ENCODE measurements at places on chromosomes 4 and X.
A peak's percentile ranks its signal among the peaks of the same experiment; 100 is the strongest.

DNA sequence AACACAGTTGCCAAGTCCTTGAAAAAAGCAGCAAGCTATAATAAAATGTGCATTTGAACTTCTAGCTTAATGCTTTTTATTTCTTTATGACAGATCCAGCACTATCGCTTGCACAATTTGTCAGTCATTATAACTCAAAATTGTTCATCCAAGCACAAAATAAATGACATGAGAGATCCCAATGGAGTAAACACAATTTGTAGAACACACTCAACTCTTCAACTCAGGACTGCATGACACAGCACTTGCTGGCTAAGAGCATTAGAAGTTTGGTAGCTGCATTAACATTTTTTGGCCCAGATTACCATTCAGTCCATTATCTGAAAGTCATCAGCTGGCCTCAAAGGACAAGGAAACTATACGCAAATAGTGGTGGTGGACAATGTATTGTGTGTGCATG lies 530.1 kb downstream of the INPP4B start:
- DNase-seq = no peak
- no peaks in the 10 kb centered on the region for H3K27me3 ChIP-seq
- H3K36me3 ChIP-seq = peaks cover 16% of the 10 kb centered on the region
- H3K27ac ChIP-seq = no peak overlapping the region
- H3K4me1 ChIP-seq = peaks cover 32% of the 10 kb centered on the region

GRCh38 chr4:5932035-5932568 lies 39.2 kb upstream of the CRMP1 start:
- no peak overlapping the region for H3K4me3 ChIP-seq
- H3K27me3 ChIP-seq = peaks cover 84% of the 10 kb centered on the region
- no peak overlapping the region for H3K27ac ChIP-seq
- H3K36me3 ChIP-seq = no peaks in the 10 kb centered on the region

- no peak overlapping the region for H3K27ac ChIP-seq
- no peaks in the 10 kb centered on the region for H3K4me1 ChIP-seq
- peaks cover 65% of the 10 kb centered on the region for H3K36me3 ChIP-seq
- no peak overlapping the region for H3K4me3 ChIP-seq
- H3K27me3 ChIP-seq = no peaks in the 10 kb centered on the region
- DNase-seq = no peak
These were observed 28.4 kb downstream of the ASMTL start for GRCh38 chrX:1424147-1424851.

GRCh38 chrX:48560056-48560455 lies 14.2 kb upstream of the RBM3 start:
- H3K27ac ChIP-seq = no peak overlapping the region
- DNase-seq = no peak
- no peaks in the 10 kb centered on the region for H3K27me3 ChIP-seq
- H3K36me3 ChIP-seq = peaks cover 21% of the 10 kb centered on the region
- H3K4me3 ChIP-seq = no peak overlapping the region
- peaks cover 5% of the 10 kb centered on the region for H3K4me1 ChIP-seq

- DNase-seq = no peak
- H3K4me3 ChIP-seq = no peak overlapping the region
- H3K27ac ChIP-seq = peak overlapping the region; percentile 50
- no peaks in the 10 kb centered on the region for H3K27me3 ChIP-seq
These were observed 10.4 kb upstream of the PRSS12 start for GRCh38 chr4:118363166-118363565.

- H3K4me3 ChIP-seq = no peak overlapping the region
- no peak for DNase-seq
- peak overlapping the region; percentile 81 for H3K27ac ChIP-seq
- H3K36me3 ChIP-seq = peaks cover 6% of the 10 kb centered on the region
- H3K27me3 ChIP-seq = no peaks in the 10 kb centered on the region
These were observed 22.0 kb downstream of the TBL1X start for GRCh38 chrX:9486786-9487387.

- no peaks in the 10 kb centered on the region for H3K4me1 ChIP-seq
- no peak overlapping the region for H3K27ac ChIP-seq
- H3K27me3 ChIP-seq = no peaks in the 10 kb centered on the region
- H3K36me3 ChIP-seq = peaks cover under 1% of the 10 kb centered on the region
These were observed 155.0 kb downstream of the MSL3 start for GRCh38 chrX:11913001-11913400.

DNA sequence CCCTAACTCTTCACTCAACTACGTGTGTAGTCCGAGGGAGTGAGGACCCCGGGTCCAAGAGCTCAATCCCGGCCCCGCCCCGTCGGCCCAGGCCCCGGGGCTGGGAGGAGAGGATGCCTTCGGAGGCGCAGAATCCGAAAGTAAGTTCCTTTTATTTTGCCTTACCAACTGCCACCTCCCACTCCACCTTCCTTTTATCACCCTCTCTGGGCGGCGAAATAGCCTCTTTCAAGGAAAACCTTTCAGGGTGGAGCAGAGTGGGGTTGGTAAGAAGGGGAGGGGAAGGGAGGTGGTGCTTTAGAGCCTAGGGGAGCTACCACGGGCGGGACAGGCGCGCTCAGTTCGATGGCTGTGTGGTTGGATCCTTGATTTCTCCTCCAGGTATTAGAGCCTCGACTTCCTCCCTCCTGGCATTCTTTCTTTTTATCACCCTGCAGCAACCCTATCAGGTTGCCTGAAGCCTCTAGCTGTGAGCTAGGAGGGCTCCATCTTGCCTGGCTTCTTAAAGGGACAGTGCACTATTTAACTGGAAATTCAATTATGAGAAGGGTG lies 191.2 kb downstream of the RRAGB start:
- no peaks in the 10 kb centered on the region for H3K27me3 ChIP-seq
- peak overlapping the region; percentile 88 for H3K4me3 ChIP-seq
- no peaks in the 10 kb centered on the region for H3K36me3 ChIP-seq
- peaks cover 11% of the 10 kb centered on the region for H3K4me1 ChIP-seq
- no peak for DNase-seq

DNA sequence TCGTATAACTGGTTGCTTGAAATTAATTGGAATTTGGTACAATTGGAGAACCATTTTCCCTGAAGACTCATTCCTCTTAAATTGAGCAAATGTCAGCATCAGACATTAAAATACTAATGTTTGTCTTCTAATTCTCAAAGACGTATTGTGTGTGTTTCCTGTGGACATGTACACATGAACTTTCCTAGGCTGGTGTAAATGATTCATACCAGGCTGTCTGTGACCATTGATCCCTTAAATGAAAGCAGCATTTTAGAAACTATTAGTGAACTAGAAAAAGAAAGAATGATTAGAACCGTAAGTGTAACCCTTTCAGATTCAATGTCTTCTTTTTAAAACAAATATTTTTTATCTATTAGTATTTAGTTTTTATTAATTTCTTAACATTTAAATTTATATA lies 332.9 kb downstream of the PPP3CA start:
- no peaks in the 10 kb centered on the region for H3K36me3 ChIP-seq
- H3K4me1 ChIP-seq = no peaks in the 10 kb centered on the region
- no peaks in the 10 kb centered on the region for H3K27me3 ChIP-seq
- H3K4me3 ChIP-seq = no peak overlapping the region

DNA sequence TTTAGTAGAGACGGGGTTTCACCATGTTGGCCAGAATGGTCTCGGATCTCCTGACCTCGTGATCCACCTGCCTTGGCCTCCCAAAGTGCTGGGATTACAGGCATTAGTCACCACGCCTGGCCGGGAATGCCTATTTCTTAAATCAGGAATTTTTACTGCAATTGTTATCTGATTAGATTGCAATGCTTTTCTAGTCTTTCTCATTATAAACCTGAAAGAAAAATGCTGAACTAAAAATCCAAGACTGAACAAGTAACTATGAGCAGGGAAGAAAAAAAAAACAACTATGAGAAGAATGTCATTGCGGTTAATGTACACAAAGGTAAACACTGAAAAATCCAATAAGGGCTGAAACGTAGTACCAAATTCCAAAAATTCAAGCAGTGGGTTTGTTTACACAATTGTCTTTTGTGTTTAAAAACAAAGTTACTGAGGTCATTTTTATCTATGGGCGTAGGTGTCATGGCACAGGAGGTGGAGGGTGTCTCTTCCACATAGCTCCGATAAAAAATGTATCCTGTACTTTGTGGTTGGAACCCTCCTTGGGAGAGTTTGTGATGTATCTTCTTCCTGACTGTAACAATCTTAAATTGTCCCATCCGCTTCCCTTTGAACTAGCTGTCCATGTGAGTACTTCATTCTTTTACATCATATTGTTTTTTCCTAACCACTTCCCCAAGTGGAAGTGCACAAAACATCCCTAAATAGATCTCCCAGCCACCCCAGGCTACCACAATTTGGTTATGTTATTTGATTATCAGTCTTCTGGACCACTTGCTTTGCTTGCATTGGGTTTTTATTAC lies 11.1 kb upstream of the TMEM156 start:
- no peaks in the 10 kb centered on the region for H3K27me3 ChIP-seq
- peaks cover 34% of the 10 kb centered on the region for H3K4me1 ChIP-seq
- H3K4me3 ChIP-seq = peak overlapping the region; percentile 82
- H3K27ac ChIP-seq = peak overlapping the region; percentile 91
- no peak for DNase-seq

- no peak overlapping the region for H3K4me3 ChIP-seq
- no peaks in the 10 kb centered on the region for H3K4me1 ChIP-seq
- peak; percentile 62 for DNase-seq
- no peak overlapping the region for H3K27ac ChIP-seq
- peaks cover 3% of the 10 kb centered on the region for H3K36me3 ChIP-seq
These were observed 545.2 kb downstream of the C4orf33 start for GRCh38 chr4:129641179-129641578.

GRCh38 chrX:100911731-100912130 lies 17.0 kb downstream of the XKRX start:
- H3K36me3 ChIP-seq = no peaks in the 10 kb centered on the region
- no peaks in the 10 kb centered on the region for H3K27me3 ChIP-seq
- no peak for DNase-seq

GRCh38 chrX:31969714-31970113 lies 897.9 kb upstream of the FTHL17 start:
- no peaks in the 10 kb centered on the region for H3K27me3 ChIP-seq
- DNase-seq = no peak
- no peak overlapping the region for H3K4me3 ChIP-seq
- H3K36me3 ChIP-seq = peaks cover 2% of the 10 kb centered on the region
- peaks cover 1% of the 10 kb centered on the region for H3K4me1 ChIP-seq

DNA sequence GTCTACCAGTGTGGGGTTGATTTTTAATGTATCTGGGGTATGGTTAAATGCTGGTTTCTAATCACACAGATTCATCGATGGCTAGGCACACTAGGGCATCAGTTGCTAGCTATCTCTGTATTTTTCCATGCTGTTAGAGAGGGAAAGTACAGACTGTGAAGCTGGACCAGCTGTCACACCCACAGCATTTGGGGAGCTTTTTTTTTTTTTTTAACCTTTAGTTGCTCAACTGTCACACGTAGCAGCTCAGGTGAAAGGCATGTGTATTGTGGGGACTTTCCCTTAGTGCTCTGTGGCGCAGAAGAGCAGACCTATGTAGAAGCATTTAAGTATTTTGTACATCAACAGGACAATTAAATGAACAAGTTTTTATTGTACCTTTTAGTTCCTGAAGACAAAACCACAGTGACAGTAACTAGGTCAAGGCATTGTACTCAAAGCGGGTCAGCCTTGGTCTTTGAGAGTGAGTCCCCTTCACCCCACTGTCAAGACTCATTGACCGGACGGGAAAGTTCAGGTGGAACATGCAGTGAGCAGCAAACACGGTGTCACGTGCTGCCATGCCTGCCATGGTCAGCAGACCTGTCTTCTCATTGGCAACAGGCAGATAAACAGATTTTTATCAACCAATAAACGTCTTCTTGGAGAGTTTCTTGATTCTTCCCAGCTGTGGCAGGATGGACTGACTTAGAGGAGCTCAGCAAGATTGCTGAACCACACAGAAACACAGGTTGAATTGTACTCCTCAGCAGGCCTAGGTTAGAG lies 65.3 kb downstream of the CASP3 start:
- H3K27ac ChIP-seq = no peak overlapping the region
- no peaks in the 10 kb centered on the region for H3K4me1 ChIP-seq
- H3K4me3 ChIP-seq = no peak overlapping the region
- no peaks in the 10 kb centered on the region for H3K36me3 ChIP-seq

DNA sequence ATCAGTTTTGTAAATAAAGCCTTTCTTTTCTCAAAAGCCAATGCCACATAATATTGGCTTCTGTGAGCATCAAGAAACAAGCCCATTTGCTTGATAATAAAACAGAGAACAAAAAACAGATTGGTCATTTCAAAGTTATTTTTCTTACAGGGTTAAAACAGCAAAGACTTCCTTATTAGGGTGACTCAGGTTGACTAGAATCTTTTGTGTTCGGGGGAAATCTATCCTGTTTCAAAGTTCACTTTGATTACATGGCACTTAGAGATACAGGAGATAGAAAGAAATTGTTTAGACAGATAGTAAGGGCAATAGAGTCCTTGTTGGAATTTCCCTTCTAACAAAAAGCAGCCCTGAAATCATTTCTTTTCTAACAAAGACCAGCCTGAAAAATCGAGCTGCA lies 170.0 kb upstream of the GLRA2 start:
- no peak overlapping the region for H3K27ac ChIP-seq
- no peak overlapping the region for H3K4me3 ChIP-seq
- no peaks in the 10 kb centered on the region for H3K27me3 ChIP-seq

DNA sequence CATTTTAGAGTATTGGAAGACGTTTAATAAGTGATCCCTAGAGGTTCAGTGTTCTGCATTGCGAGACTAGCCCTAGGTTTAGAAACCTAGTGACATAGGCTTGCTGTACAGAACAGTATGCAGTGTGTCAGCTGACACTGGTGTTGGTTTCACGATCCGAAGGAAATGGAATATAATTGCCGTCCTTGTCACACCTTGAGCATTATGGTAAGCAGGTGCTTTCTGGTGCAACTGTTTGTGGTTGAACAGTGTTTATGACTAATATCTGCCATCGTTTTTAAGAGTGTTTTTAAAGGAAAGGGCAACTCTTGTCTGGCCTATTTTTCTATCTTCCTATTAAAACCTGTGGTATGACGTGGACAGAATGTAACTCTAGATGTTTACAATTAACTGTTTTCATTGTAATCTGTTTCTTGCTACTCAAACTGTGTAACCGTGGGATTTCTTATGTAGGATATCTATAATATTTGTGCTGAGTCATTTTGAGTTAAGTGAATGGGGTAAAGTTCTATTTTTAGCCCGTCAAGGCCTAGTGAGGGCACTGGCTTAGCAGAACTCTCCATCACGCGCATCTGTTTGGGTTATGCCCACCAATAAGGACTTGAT lies 53.8 kb upstream of the TBC1D14 start:
- H3K4me1 ChIP-seq = peaks cover 9% of the 10 kb centered on the region
- H3K36me3 ChIP-seq = peaks cover 34% of the 10 kb centered on the region
- H3K4me3 ChIP-seq = no peak overlapping the region
- H3K27ac ChIP-seq = peak overlapping the region; percentile 48

- peaks cover 18% of the 10 kb centered on the region for H3K4me1 ChIP-seq
- H3K36me3 ChIP-seq = no peaks in the 10 kb centered on the region
- no peak for DNase-seq
- H3K4me3 ChIP-seq = no peak overlapping the region
- H3K27me3 ChIP-seq = no peaks in the 10 kb centered on the region
These were observed 173.8 kb upstream of the RPL34 start for GRCh38 chr4:108446556-108446955.

DNA sequence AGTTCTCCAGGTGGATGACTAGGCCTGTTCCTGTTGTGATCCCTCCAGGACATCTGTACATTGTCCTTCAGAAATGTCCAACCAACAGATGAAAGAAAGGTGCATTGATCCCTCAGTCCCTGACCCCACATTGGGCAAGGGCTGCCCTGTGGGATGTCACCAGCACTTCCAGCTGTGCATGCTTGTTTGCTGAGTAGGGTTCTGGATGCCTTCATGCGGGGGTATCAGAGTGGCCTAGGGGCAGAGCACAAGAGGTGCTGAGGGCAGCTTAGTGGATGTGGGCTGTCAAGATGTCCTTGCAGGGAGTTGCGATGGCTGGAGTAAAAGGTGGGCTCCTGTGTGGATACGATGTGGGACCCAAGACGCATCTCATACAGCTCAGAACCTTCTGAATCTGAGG lies 112.5 kb downstream of the PALLD start:
- H3K27me3 ChIP-seq = no peaks in the 10 kb centered on the region
- H3K4me1 ChIP-seq = peaks cover 10% of the 10 kb centered on the region
- DNase-seq = no peak
- no peak overlapping the region for H3K4me3 ChIP-seq
- no peaks in the 10 kb centered on the region for H3K36me3 ChIP-seq
